Ovary (tissue), 10 donors: ENCODE measurements at places on chromosomes 2 and 18. TPM values are rescaled to one million over a fixed set of nuclear protein-coding genes. Genes with fewer than 3 reads are reported as not detected.

DNA sequence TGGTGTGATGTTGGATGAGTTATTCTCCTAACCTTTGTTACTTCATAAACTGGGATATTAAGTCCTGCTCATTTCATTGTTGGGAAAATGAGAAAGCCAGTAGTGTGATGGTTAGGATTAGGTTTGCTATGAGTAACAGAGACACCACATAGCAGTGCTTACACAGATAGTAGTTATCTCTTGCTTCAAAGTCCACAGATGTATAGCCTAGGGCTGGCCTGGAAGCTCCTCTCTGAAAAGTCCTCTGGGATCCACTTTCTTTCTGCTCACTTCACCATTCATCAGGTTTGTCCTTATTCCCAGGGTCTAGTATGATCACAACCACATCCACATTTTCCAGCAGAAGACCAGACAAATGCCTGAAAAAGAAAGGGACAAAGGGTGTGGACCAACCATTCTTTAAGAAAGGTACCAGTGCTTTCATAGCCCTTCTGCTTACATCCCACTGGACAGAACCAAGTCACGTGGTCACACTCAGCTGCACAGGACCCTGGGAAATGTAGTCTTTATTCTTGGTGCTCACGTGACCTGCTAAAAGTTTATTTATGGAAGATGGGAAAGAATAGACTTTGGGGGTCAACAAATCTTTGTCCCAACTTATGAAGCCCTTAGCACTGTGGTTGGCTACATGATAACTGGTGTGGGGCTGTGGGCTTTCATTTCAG lies 108.9 kb downstream of the INSIG2 start:
- H3K27ac ChIP-seq = no peak overlapping the region
- no peaks in the 10 kb centered on the region for H3K36me3 ChIP-seq

DNA sequence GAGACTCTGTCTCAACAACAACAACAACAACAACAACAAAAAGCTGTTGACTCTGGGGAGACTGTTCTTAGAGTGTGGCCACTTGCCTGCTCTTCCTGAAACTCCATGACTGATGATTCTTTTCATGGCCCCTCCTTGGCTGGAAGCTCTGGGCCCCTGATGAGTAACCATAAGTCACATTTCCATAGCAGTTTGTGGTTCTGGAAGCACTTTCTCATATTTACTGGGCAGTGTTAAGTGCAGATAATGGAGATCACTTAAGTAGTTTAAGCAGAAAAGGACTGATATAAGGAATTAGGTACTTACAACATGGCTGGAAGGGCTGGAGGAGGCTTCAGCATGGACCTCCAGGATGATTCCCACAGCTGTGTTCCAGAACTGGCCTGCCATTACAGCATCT lies 147.3 kb upstream of the DLX2 start:
- no peak overlapping the region for H3K27ac ChIP-seq
- no peaks in the 10 kb centered on the region for H3K4me1 ChIP-seq
- no peak overlapping the region for H3K4me3 ChIP-seq
- DNase-seq = no peak

DNA sequence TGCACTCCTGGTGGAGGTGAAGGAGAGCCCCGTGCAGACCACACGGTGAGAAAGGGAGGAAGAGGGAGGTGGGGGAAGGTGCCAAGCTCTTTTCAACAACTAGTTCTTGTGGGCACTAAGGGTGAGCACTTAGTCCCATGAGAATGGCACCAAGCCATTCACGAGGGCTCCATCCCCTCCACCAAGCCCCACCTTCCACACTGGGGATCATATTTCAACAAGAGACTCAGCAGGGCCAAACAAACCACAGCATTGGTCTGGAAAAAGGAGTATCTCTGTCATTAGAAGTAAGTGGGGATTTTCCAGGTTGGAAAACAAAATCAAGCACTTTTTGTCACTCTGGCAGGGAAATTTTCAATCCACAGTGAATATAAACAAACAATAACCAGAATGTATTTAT lies 38.4 kb downstream of the ZAP70 start:
- H3K4me3 ChIP-seq = no peak overlapping the region
- H3K27ac ChIP-seq = no peak overlapping the region
- H3K4me1 ChIP-seq = no peaks in the 10 kb centered on the region
- H3K36me3 ChIP-seq = no peaks in the 10 kb centered on the region
- no peak for DNase-seq

- no peak overlapping the region for H3K27ac ChIP-seq
- H3K4me1 ChIP-seq = no peaks in the 10 kb centered on the region
- no peak overlapping the region for H3K4me3 ChIP-seq
- H3K36me3 ChIP-seq = no peaks in the 10 kb centered on the region
Measured at GRCh38 chr18:57859314-57859713, 56.2 kb upstream of the ATP8B1 start.

DNA sequence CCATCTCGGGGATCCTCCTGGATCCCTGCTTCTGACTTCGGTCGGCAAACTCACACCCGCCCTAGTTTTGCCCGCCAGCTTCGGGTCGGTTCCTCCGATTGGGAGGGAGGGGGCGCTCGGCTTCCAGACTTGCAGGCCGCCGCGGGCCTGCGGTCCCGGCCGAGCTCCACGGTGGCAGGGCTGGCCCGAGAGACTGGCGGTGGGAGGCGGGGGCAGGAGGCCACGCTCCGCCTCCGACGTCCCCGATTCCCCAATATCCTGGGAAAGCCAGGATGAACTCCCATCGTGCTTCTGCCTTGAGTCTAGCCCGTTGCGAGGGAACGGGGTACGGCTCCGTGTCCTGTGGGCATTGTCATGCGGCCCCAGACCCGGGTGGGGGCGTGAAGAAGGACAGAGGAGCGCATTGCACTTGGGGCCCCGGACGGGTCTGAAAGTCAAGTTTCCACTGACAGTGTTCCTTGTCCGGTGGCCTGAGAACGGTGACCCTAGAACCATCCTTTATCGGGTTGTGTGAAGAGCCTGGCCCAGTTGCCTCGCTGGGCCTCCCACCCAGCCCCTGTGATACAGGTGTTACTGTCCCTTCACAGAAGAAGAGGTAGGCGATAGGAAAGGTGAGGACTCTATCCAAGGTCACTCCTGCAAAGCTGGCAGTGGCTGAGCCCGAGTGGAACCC lies 2.4 kb upstream of the INHBB start:
- peaks cover 10% of the 10 kb centered on the region for H3K4me1 ChIP-seq
- H3K27ac ChIP-seq = no peak overlapping the region
- DNase-seq = peak; percentile 65
- peak overlapping the region; percentile 20 for H3K4me3 ChIP-seq
- H3K36me3 ChIP-seq = no peaks in the 10 kb centered on the region
- H3K27me3 ChIP-seq = no peaks in the 10 kb centered on the region

DNA sequence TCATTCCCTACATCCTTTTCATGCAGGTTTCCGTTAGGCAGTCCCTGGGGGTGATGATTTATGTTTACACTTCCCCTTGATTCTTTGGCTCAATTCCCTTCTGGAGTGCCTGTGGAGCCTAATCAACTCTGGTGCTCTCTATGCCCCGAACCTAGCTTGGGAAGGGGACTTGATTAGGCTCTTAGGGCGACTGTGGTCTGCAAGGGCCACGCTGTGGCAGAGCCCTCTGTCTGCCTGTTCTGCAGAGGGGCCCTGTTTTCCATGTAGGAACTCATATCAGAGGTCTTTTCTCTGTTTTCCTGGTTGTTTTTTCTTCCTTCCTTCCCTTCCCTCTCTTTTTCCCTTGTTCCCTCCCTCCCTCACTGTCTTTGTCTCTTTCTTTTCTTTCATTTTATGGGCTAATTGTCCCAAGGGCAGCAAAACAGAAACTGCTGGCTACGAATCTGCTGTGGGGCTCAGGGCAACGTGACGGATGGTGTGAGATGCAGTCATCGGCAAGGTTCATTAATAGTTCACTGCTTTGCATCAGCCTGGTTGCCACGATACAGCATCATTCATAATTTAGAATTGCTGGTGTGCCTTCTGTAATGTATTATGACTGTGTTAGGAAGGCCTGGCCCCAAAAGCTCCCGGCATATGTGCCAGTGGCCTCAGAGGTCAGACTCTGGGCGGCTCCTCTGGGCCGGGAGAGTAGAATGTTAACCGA lies 134.5 kb downstream of the NAPG start:
- H3K27ac ChIP-seq = no peak overlapping the region
- no peaks in the 10 kb centered on the region for H3K36me3 ChIP-seq
- H3K27me3 ChIP-seq = no peaks in the 10 kb centered on the region
- DNase-seq = no peak
- H3K4me1 ChIP-seq = no peaks in the 10 kb centered on the region
- no peak overlapping the region for H3K4me3 ChIP-seq

KIF3C gene
- 9.6 TPM for total RNA-seq

PHLPP1 gene
- total RNA-seq = 10.3 TPM

DNA sequence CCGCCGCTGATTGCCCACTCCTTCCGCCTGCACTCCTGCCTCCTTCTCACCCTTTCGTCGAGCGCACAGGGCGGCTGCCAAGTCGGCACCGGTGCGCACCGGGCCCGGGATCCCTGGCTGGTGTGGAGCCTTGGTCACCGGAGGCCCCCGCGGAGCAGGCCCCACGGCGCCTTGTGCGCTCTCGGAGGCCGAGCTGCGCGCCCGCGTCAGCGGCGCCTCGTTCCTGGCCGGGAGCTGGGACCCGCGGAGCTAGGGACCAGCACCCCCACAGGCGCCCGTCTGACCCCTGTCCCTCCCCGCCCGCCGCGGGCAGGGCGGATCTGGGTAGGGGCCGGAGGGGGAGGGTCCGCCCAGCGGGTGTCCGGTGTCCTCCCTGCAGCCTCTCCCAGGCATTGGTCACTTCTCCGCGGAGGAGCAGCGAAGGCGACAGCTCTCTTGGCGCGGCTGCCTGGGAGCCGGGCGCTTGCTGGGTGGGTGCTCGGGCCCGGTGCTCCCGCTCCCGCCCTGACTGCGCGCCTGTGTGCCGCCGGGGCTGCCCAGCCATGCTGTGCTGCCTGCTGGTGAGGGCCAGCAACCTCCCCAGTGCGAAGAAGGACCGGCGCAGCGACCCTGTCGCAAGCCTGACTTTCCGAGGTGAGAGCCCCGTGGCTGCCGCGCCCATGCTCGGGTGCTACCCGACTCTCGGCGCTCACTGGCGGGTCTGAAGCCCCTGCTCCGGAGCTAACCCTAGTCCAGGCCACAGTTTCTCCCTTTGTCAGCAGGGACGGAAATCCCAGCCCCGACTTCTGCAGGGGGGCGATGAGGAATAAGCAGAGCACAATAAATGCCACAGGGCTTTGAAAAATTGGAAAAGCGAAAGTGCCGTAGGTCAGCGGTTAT lies 13.2 kb downstream of the DYSF start:
- no peaks in the 10 kb centered on the region for H3K36me3 ChIP-seq
- peaks cover 2% of the 10 kb centered on the region for H3K4me1 ChIP-seq
- H3K27me3 ChIP-seq = no peaks in the 10 kb centered on the region

TTN gene
- 1.0 TPM for total RNA-seq

SKOR2 gene
- not detected for total RNA-seq

C1QL2 gene
- total RNA-seq = 0.10 TPM

DNA sequence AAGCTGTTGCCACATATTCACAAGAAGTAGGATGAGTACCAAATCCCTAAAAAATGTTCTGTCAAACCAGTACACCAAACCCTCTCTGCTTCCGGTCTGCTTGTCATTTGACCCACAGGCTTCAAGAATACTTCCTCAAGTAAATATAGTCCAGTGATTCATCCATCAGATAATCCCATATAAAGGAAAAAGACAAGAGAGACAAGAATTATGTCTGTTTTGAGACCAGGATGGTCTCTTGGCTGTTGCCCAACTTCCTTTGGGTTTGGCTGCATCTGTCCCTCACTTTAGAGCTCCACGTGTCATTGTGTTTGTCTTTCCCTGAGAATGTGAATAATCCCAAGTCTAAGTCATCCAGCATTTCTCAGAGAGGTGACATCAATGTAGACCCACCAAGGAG lies 91.5 kb upstream of the NRP2 start:
- no peak overlapping the region for H3K4me3 ChIP-seq
- DNase-seq = no peak
- H3K4me1 ChIP-seq = no peaks in the 10 kb centered on the region
- H3K36me3 ChIP-seq = no peaks in the 10 kb centered on the region
- no peak overlapping the region for H3K27ac ChIP-seq

SETBP1 gene
- 33.3 TPM for total RNA-seq

GRCh38 chr2:5036256-5036655 lies 655.9 kb upstream of the SOX11 start:
- no peaks in the 10 kb centered on the region for H3K4me1 ChIP-seq
- no peak for DNase-seq
- no peak overlapping the region for H3K27ac ChIP-seq
- no peaks in the 10 kb centered on the region for H3K36me3 ChIP-seq
- no peak overlapping the region for H3K4me3 ChIP-seq
- H3K27me3 ChIP-seq = no peaks in the 10 kb centered on the region

IL36RN gene
- not detected for total RNA-seq

PAX3 gene
- total RNA-seq = not detected

- DNase-seq = no peak
- no peak overlapping the region for H3K4me3 ChIP-seq
- H3K27ac ChIP-seq = no peak overlapping the region
- H3K36me3 ChIP-seq = no peaks in the 10 kb centered on the region
- no peaks in the 10 kb centered on the region for H3K27me3 ChIP-seq
Measured at GRCh38 chr2:19886261-19886660, 15.5 kb downstream of the TTC32 start.

GRCh38 chr2:236984046-236984445 lies 101.6 kb upstream of the COPS8 start:
- H3K27me3 ChIP-seq = no peaks in the 10 kb centered on the region
- H3K4me1 ChIP-seq = no peaks in the 10 kb centered on the region
- no peak overlapping the region for H3K27ac ChIP-seq

DNA sequence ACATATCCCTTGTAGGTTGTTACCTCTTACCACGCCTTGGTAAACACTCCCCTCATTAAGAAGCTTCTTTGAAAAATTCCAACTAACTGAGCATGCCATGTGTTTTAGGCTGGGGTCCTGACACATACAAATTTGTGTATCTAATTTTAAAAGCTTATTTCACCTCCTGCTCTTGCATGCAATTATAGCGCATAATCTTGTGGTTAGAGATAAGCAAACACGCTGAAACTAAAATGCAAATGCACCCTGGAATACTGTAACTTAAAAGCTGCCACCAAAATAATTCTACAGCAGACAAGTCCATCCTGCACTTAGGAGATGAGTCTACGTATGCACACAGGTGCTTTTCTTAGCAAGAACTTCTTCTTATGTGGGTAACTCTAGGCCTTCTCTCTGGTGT lies 990.2 kb downstream of the TSN start:
- no peak for DNase-seq
- H3K27me3 ChIP-seq = no peaks in the 10 kb centered on the region
- H3K36me3 ChIP-seq = no peaks in the 10 kb centered on the region
- H3K4me3 ChIP-seq = no peak overlapping the region
- no peaks in the 10 kb centered on the region for H3K4me1 ChIP-seq
- H3K27ac ChIP-seq = no peak overlapping the region

- no peak overlapping the region for H3K4me3 ChIP-seq
- no peaks in the 10 kb centered on the region for H3K27me3 ChIP-seq
- H3K27ac ChIP-seq = no peak overlapping the region
- DNase-seq = no peak
Measured at GRCh38 chr18:62189208-62189607, 2.2 kb downstream of the RELCH start.

DNA sequence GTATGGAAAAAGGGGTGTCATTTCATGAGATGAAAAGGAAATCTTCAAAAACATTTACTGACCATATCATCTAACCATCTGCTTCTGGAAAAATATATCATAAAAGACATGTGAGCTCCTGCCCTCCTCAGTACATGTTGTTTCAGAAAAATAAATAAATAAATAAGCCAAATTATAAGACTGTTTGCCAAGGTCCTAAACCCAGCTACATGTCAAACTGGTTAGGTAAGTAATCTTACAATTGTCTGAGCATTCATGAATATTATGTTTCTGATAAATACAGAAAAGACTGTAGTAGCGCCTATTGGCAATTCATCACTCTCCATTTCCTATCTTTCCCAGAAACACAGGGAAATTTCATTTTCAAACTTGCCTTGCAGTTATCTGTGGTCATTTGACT lies 138.9 kb upstream of the SETBP1 start:
- peaks cover 2% of the 10 kb centered on the region for H3K4me1 ChIP-seq
- no peak for DNase-seq
- H3K27me3 ChIP-seq = no peaks in the 10 kb centered on the region
- H3K27ac ChIP-seq = no peak overlapping the region

RND3 gene
- 3.6 TPM for total RNA-seq
